ENCODE measurements at places on chromosomes 3 and 15.

- no peak for DNase-seq
Observed at GRCh38 chr3:188974856-188975599, 196.7 kb upstream of the TPRG1 start.

GRCh38 chr3:119302697-119303551 lies 8.7 kb downstream of the ARHGAP31 start:
- no peak for DNase-seq

DNA sequence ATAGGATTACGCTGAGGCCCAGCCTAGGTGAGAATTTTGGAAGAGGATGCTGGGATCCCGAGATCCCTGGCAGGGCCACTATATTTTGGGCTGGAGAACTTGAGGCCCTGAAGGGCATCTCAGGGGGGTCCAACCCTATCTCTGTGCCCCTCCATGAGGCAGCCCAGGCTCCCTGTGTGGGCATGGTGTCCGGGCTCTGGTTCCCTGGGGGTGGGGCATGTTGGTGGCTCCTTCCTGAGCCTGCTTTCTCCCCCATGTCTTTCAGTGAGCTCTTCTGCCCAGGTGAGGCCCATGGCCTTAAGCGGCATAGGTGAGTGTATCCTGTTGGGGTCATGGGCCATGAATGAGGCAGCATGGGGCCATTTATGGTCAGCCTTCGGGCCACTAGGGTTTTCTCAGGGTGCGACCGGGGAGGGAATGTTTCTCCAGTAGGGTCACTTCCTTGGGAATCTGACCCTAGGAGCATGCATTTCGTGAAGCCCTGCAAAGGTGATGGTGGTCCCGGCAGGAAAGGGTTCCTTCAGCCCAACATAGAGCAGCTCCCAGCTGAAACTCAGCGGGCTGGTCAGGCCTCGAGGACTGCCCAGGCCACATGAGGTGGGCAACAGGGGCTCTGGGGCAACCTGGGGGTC lies 191.3 kb downstream of the UBE3A start:
- DNase-seq = no peak

DNA sequence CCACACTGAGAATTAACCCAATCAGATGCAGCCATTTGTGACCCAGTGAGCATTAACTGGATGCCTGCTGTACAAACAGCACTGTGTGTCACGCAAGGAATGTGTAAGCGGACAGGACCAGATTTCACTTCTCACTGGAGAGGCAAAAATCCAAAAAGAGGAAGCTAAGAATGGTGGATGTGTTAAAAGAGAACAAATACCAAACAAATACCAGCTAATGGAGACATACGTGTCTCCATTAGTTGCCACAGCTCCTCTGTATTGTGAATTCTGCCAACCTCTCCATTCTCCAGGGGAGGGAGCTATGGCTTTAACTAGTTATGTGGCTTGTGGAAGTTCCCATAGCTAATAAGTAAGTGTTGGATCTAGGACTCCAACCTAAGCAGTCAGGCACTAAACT lies 2.6 kb downstream of the LTF start:
- no peak for DNase-seq

DNA sequence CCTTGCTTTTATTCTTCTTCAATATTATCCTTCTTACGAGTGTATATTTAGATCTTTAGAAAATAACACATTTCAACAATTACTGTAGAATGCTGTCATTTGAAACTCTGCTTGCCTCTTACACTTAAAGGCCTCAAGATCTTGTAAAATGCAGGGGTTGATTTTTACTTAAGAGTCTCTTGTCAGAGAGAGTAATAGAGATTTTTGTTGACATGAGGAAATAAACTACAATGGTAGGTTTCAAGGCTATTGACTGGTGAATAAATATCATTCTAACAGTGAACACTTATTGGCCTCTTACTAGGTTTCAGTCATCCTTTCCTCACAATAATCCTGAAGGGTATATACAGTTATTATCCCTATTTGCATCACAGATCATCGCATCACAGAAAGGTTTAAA lies 344.6 kb downstream of the GBE1 start:
- DNase-seq = no peak

DNA sequence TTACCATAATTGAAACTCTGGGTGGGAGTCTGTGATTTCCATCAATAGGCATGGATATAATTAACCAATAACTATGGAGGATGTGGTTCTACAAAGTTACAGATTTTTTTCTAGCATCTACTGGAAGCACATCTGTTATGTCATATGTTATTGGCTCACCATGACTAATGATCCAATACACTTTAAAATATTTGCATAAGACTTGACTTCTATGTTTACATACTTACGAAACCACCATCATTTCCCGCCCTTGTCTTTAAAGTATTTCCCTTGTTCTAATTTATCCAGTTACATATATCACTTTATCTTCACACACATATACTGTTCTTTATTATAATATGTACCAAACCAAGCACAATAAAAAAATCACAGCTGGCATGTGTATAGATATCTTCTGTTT lies 380.3 kb upstream of the CBLB start:
- no peak for DNase-seq

GRCh38 chr3:23067116-23067515 lies 136.0 kb upstream of the UBE2E2 start:
- no peak for DNase-seq

- DNase-seq = no peak
Observed at GRCh38 chr15:36008719-36009118, 462.8 kb upstream of the DPH6 start.

- peak; percentile 91 for DNase-seq
Observed at GRCh38 chr15:88613074-88613944, 7.8 kb upstream of the AEN start.

GRCh38 chr3:9146367-9147071 lies 102.9 kb downstream of the SRGAP3 start:
- no peak for DNase-seq

- DNase-seq = peak; percentile 9
Observed at GRCh38 chr3:160133757-160134156, 91.5 kb upstream of the C3orf80 start.

DNA sequence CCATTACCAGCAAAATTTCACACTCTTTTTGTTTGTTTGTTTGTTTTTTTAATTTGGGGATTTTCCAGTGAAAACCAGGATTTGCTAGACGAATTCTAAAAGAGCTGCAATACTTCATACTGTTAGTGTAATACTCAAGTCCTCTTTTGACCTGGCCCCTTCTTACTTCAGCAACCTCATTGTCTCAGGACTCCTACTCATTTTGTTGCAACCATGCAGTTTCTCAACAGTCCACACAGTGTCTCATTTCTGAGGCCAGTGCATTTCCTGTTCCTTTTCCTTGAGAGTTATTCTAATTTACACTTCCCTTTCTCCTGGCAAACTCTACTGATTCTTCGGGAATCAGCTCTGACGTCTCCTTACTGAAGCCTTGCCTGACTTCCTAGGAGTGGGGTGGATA lies 35.6 kb downstream of the NSUN3 start:
- DNase-seq = no peak

DNA sequence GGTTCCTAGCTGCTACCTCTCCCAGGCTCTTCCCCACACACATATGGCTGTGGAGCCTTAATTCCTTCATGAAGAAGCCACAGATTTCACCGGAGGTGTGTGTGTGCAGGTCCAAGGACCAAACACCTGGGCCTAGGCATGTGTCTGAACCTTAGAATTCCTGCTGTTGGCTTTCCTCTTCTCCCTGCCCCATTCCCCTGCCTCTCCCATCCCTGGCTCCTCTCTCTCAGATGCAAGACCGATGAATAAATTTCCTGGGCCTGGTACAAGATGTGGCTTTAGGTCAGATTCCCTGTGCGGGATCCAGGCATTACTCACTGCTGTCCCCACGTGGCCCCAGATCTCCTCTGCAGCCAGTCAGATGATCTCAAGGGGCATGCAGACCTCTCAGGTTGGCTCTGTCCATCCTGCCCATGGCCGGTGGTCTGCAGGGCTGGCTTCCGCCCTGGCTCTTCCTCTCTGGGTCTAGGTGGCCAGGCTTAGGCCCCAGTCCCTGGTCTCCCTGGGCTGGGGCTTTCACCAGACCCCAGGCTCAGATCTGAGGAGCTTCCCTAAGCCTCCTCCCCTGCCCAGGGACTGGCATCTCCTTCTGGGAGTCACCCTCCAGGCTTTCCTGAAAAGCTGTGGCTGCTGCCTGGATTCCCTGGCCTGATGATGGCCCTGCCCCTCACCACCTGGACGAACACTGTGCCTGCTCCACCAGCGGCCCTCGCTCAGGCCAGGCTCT lies 20.5 kb downstream of the CCR9 start:
- peak; percentile 17 for DNase-seq

DNA sequence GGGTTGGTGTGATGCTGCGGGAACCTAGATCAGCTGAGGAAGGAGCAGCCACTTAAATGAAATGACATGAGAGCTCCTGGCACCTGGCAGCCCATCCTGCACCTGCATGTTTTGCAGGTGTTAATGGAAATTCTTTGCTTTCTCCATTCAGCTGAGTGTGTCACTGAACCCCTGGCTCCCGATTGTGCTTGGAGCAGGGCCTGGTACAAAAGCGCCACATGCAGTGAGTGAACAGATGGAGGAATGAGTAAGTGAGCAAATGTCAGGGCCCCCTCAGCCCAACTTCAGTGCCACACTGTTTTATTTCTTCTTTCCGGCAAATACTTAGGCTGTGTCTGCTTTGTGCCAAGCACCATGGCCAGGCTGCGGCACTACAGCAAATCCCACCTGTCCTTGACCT lies 132.2 kb downstream of the ASB7 start:
- DNase-seq = no peak

DNA sequence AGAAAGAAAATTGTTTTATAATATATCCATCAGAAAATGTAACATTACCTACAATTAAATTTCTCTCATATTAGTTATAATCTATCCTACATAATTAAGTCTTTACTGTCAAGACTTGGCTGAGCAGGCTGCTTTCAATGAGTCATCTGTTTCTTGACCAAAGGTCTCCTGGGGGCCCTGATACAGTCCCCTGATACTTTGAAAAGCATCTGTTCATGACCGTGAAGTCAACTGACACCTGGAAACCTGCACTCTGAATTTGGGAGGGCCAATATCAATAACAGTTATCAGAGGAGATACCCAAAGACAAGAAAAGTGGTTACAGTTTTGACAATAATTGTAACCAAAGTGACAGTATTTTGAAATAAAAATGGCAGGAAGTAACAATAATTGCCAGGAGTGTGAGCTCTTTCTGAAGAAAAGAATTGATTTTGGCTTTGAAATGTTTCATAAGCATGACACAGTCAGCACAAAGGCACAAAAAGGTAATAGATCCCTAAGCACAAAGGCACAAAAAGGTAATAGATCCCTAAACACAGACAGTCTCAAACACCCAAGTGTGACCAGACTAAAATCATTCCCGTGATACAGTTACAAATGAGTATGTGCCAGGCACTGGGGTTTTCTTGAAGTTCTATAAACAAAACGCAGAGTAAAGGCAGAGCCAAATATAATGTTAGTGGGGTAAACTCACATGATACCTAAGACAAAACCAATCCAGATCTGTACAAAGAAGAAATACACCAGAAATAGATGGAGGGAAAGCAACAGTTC lies 260.7 kb downstream of the PLOD2 start:
- DNase-seq = no peak

- no peak for DNase-seq
Observed at GRCh38 chr3:89522155-89522554, 414.7 kb downstream of the EPHA3 start.

GRCh38 chr3:46833346-46834300 lies 29.6 kb downstream of the MYL3 start:
- DNase-seq = no peak

- DNase-seq = no peak
Observed at GRCh38 chr3:83226751-83227150, 1465.3 kb upstream of the GBE1 start.

DNA sequence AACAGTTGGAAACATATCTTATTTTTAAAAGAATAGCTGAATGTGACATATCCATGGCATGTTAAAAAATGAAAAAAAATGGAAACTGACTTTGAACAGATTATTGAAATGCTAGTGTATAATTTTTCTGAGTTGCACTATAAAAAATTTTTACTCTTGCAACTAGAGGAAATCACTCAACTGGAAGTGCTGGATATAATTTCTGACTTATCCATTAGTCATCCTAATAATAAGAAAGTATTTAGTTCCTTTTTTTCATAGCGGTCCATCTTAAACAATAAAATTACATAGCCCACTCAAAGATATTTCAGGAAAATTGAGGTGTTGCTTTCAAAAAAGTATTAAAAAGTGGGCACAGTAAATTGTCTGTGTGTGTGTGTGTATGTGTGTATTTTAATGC lies 80.7 kb downstream of the MBNL1 start:
- DNase-seq = no peak

DNA sequence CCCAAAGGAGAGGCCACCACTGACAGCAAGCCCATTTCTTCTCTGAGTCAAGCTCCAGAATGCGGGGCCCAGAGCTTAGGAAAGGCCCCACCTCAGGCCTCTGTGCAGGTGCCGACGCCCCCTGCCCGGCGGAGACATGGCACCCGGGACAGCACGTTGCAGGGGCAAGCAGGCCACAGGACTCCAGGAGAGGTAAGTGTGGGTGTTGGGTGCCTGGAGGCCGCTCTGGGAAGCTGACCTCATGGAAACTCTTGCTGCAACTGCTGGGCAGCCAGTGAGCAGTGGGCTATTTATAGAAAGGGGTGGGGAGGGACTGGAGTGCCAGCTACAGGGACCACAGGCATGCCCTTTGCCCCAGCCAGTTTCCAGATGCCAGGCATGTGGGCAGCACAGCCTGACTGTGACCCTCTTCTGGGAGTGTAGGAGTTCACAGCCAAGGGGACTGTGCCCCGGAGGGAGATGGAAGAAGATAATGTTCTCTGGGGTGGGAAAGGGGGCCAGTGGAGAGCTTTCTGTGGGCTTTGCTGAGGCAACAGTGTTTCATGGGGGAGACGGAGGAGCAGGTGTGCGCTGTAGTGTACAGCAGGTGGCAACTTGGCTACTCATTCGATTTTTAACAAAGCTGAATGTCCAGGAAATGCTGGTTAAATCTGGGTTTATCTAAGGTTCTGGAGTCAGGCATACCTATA lies 23.7 kb downstream of the ALPK3 start:
- no peak for DNase-seq

- DNase-seq = no peak
Observed at GRCh38 chr15:45868109-45868691, 233.4 kb downstream of the SQOR start.

DNA sequence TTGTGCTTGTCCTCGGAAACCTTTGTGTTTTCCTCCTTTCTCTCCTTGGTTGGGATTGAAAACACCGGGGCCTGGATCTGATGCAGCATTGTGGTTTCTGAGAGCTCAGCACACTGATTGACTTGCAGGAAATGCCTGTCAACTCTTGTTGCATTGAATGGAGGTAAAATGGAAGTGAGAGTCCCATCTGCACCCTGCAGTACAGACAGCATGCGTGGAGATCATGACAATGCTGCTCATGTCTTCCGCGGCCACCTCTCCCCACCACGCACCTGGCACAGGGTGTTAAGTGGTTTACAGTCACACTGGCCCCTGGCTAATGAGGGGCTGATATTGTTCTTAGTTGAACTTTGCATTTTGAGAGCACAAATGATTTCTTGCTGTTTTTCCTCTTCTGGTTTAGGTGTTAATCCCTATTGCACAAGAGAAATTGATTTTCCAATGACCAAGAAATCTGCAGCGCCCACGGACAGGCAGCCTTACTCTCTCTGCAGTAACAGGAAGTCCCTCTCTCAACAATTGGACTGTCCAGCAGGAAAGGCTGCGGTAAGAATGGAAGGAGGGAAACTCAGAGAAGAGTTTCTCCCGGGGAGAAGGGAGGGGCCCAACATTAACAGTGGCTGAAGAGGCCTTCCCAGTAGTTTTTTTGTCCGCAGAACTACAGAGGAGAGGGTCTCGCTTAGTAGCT lies 58.5 kb downstream of the STARD5 start:
- DNase-seq = no peak

GRCh38 chr15:78673476-78673875 lies 32.5 kb upstream of the CHRNB4 start:
- DNase-seq = no peak

- peak; percentile 54 for DNase-seq
Observed at GRCh38 chr3:25962255-25962654, 172.4 kb downstream of the OXSM start.

All from iPS DF 19.7 (cell line).